ENCODE measurements at places on chromosomes 6 and 20.

- DNase-seq: no peak
These were observed 58.0 kb upstream of the CCDC167 start for GRCh38 chr6:37557645-37558114.

DNA sequence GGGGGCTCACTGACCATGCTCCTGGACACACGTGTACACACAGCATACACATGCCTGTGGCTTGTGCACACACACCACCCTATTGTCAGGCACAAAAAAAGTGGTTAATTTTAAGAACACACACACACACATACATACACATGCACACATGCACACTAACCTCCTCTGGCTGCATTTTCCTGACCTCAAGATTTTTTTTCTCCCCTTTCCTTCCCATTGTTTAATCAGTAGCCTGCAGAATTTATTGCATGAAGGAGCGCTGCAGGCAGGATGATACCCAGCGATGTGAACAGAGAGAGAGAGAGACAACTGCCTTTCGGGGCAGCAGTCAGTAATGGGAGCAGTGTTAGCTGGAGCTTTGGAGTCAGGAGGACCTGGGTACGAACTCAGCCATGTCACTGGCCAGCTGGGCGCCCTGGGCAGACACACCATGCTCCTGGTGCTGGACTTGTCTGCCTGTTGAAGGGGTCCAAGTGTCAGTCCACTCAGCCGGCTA is 990 bp upstream of the TRAF3IP2 start:
- no peak for DNase-seq

- no peak for DNase-seq
These were observed 9.2 kb upstream of the GTF2H4 start for GRCh38 chr6:30898750-30899360.

GRCh38 chr6:79421001-79421411 is 116.2 kb downstream of the LCA5 start:
- DNase-seq: no peak

DNA sequence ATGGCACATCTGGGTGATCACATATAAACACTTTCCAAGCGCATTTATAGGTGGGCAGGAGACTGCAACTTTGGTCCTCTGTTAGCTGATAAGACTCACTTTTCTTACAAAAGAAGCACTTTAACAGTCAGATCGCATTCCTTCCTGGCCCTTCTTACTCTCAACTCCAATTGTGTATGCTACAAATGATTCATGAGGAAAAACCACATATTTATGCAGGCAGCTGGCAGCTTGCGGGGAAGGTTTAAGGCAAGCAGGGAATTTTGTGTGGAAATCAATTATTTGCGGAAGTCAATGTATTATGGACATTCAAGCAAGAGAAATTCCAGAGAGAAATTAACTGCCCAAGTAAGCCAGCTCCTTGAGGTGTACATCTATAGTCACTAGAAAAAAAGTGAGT is 194.0 kb downstream of the PKHD1 start:
- no peak for DNase-seq

- no peak for DNase-seq
These were observed 166.3 kb upstream of the EEF1E1 start for GRCh38 chr6:8268606-8269005.

DNA sequence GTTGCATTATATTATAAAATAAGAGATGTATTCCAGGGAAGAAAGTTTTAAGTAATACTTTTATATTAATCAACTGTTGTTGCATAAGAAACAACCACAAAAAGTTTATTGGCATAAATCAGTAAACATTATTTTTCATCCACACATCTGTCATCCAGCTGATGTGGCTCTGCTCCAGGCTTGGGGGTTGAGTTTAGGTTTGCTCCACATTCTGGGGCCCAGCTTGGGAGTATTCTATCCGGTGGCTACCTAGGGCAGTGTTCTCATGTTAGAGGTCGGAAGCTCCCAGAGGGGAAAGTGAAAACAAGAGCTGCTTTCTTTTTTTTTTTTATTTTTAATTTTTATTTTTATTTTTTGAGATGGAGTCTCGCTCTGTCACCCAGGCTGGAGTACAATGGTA is 728.4 kb upstream of the FLRT3 start:
- DNase-seq: no peak

- no peak for DNase-seq
These were observed 222.4 kb downstream of the CD83 start for GRCh38 chr6:14339711-14340584.

GRCh38 chr6:166258854-166259276 is 49.3 kb downstream of the PRR18 start:
- DNase-seq: peak; percentile 27

DNA sequence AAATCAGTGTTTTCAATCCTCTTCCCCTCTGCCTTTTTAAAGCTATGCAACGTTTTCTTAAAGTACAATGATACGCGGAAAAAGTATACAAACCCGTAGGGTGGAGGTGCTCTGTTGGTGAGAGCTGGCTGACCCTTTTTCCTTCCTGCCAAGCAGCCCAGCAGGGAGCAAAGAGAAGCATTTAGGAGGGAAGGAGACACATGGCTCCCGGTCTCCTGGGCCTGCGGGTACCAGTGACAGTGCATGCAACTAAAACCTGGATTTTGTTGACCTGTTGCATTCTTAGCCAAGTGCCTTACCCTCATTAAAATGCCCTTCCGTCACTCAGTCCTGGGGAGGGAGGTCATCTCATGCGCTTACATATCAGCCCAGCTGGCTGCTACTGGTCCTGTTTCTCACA is 87.2 kb downstream of the SLX4IP start:
- no peak for DNase-seq

- no peak for DNase-seq
These were observed 239.8 kb upstream of the PREP start for GRCh38 chr6:105642708-105643107.

DNA sequence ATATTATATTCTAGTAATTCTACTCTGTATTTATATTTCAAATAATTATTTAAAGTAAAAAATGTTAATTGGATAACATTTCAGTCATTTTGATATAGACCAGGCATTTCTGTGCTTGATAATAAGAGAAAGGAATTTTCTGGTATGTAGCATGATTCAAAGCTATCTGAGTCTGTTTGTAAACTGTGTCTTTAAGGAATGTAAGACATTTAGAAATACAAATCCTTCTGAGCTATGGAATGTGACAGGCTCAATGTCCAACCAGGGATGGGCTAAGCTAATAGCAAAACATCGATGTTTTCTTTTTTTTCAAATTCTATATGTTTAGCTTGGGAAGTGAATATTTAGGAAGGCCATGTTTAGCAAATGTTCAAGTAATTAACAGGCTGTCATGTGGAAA is 41.5 kb upstream of the FAM83B start:
- DNase-seq: no peak

GRCh38 chr6:149483849-149484655 is 762 bp downstream of the ZC3H12D start:
- DNase-seq: no peak

- peak; percentile 31 for DNase-seq
These were observed at the start of gene EPHA7 for GRCh38 chr6:93419304-93420162. Gene EPHA7, minus strand, starts transcription at chr6:93419559. Its CDS starts 218 bp downstream, at chr6:93419341.

DNA sequence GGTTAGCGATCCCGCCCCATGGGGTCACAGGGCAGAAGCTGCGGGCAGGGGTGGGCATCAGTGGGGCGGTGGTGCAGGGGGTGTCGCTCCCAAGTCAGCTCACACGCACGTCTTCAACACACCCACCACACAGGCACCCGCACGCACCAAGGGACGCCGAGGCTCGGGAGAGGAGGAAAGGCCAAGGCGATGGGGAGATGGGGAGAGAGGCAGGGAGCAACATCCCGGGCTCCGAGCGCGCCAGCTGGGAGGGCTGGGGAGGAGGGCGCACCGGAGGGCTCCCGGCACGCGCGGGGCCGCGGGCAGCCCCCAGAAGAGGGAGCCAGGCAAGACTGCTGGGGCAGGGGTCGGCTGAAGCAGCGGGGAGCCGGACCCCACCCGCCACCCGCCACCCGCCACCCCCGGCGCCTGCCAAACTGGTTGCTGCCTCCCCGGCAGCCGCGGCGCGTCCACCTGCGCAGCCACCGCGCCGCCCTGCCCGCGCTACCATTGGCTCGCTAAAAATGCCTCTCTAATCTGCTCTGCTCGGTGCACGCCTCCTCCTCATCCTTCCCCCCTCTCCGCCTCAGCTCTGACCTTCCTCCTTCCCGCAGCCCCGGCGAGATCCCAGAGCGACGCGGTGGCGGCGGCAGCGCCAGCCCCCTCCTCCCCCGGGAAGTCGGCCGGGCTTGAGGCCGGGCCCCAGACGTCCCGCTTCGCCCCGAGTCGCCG is at the start of gene PACSIN1:
Gene PACSIN1 (plus strand): TSS at position 546 of the 711 bp plus-strand sequence. CDS start 60,230 bp downstream, outside the sequence.
- no peak for DNase-seq

- no peak for DNase-seq
These were observed 392 bp upstream of the TASP1 start for GRCh38 chr20:13639150-13639497.

DNA sequence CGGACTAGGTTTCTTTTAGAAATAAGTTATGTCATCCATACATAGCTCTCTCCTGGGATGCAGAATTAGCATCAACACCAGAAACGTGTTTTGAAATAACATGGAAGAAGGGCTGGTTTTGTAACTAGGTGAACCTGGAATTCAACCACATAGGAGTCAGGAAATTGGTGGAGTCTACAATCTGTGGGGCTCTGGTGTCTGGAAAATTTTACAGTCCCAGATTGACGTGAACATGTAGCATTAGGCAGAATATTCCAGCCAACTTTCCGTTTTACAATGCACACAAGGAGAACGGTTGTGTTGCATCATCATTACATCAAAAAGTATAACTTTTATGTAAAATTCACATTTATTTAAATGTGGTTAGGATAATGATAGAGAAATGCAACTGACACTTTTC is 1.9 kb downstream of the KCNQ5 start:
- no peak for DNase-seq

DNA sequence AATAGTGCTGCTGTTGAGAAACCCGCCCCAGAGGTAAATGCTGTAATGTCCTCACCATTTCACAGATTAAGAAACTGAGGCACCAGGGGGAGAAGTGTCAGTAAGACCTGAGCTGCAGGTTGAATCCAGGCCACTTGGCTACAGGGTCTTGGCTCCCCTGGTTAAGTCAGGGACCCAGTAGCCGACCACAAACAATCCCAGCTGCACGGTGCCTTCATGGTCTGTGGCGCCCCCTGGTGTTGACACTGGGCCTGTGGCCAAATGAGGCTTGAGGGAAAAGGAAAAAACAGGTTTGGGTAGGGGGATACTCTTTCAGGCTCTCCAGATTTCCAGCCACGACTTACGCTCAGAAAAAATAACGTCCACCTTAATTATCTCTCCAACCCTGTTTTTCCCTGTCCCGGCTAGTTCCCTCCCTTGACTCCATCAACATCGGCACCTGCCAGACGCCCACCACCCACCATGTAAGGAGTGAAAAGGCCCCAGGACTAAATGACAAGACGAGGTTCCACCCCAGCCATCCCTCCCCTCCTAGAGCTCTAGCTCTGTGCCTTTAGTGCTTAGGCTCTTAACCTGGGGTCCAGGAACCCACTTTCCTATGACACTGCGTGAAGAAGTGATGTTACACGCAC is 47.7 kb upstream of the POLR1H start:
- DNase-seq: no peak

GRCh38 chr6:72639920-72640614 is 18.2 kb downstream of the KCNQ5 start:
- no peak for DNase-seq

- DNase-seq: no peak
These were observed 522.1 kb upstream of the BTBD3 start for GRCh38 chr20:11395581-11395980.

- no peak for DNase-seq
These were observed 175.6 kb downstream of the RNF144B start for GRCh38 chr6:18562726-18563125.

DNA sequence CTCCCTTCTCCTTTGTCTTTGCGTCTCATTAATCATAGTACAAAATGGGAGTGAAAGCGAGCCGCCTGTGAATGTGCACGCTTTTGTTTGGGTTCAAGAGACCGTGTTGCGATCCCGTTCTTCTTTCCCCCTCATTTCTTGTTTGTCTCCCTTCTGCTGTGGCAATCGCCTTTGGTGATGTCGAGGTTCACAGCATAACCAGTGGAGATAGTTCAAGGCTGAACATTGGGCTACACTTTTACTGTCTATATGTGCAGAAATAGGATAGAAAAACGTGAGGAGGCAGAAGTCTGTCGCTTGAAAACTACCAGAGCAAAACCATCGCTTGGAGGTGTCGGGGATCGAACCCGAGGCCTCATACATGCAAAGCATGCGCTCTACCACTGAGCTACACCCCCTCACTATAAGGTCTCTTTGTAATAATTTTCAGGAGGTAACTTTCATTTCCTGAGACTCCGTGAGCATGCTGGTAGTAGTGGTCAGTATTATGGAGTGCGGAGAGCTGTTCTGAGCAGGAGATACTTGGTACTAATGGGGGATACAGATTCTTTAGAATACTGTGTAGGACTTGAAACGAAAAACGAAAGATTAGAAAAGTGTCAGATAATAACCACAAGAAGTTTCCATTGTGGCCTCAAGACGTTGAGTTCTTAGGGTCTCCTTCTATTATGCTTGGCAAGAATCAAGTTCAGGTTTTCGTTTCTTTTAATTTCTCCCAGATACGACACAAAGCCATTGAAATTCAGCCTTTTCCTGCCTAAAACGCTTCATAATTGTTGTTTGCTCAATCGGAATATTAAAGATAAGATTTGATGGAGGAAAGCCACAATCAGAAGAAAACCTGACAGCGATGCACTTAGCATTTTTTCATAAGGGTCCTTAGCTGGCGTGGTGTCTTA is 106.6 kb downstream of the TRIM27 start:
- peak; percentile 87 for DNase-seq

- DNase-seq: peak; percentile 92
These were observed 350.5 kb downstream of the PRL start for GRCh38 chr6:21946298-21946783.

DNA sequence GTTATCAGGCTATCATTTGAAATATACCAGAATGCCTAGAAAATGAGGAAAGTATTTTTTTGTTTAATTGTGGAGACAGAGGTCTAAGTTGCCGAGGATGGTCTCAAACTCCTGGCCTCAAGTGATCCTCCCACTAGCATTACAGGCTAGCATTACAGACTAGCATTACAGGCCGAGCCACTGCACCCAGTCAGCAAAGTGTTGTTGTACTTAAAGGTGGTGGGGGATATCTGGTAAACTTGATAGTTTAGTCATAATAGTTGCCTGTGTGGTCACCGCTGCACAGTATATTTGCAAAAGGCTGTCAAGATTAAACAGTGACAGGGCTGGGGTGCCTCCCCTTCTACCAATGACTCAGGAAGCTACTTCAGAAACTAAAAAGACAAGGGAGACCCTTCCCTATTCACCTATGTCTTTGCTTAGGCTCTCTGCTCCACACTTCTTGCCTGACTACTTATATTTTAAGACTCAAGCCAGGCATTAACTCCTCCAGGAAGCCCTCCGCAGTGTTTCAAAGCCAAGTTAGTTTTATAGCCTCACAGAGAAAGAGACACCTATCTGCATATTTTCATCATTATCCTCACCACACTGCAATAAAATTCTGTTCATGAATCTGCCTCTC is 3.1 kb upstream of the AKIRIN2 start:
- no peak for DNase-seq

DNA sequence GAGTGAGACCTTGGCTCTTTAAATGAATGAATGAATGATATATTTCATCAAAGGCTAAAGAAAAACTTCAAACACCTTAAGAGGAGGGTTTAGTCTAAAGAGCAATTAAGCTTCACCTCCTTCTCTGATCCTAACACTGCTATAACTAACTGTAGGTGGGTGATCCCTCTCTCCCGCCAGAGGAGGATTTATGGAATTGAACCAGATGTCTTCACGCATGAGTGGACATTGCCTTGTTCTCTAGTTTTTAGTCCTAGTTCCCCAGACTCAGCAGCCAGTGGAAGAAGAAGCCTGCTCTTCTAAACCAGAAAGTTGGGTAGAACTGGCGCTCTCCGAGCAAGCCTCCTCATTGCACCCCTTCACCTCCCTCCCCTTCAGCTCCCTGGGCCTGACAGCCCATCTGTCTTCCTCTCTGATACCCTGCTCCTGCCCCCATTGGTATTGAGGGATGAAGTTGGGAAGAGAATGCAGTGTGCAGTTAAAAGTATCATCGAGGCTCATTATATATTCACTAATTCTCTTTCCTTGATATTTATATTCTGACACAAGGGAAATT is 142.7 kb downstream of the ARID1B start:
- DNase-seq: no peak
